GM18507 (cell line): ENCODE measurements at places on chromosomes 16 and 17.

- DNase-seq, result no peak
These were observed 47.8 kb downstream of the TNFRSF13B start for GRCh38 chr17:16923904-16924695.

- DNase-seq, result no peak
These were observed 3.4 kb upstream of the PPP1R9B start for GRCh38 chr17:50153650-50154575.

DNA sequence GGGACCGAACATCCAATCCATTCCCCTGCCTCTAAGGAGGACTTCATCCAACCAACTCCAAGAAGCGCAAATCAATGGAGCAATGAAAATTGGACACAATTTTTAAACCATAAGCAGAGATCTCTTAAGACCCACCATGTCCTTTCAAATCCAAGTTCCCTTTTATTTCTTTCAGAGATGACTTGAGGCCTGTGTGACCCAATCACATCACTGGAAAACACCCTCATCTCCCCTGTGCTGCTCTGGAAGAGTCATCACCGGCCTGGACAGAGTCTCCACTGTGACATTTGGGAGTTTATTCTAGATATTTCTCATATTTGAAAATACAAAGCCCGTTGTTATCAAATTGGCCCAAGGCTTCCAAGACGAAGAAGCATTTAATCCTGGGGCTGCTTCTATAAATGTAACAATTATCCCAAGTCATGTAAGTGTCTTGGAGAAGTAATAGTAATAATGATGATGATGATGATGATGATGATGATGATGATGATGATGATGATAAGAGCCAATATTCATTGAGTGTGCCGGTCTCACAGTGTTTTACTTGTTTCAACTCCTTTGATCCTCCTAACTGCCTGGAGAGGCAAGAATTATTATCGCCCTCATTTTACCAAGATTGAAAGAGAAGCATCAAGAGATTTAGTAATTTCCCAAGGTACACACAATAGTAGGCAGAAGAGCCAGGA is 72.1 kb downstream of the COPRS start:
- DNase-seq, result no peak

- no peak for DNase-seq
These were observed 8.4 kb downstream of the PER1 start for GRCh38 chr17:8143581-8144400.

DNA sequence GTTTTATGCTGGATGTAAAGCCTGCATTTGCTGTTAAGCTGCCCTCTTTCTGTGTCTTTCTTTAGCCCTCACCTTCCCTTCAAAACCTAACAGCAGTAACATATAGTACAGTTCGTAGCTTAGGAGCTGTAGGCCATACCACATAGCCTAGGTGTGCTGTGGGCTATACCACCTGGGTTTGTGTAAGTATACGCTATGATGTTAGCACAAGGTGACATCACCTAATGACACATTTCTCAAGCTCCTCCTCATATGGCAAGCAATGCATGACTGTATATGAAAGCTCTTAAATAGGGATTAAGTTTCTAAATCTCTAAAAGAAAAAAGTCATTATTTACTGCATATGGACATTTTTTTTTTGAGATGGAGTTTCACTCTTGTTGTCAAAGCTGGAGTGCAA is 57.8 kb upstream of the TMEM97 start:
- no peak for DNase-seq

DNA sequence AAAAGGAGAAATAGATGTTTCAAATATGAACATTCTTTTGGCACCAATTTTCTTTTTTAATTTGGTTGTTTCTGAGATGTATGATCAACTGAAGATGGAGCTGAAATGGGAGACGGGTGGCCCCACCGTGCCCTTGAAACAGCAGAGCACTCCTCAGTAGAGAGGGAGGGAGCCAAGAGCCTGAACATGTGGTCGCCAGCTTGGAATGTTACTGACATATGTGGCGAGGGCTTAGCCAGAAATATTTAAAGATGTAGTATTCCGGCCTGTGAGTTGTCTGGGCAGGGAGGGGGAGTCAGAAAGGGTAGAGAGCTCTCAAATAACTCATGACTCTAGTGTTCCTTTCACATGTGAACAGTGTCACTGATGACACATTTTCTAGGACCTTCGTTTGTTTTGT is 13.3 kb upstream of the MRC2 start:
- no peak for DNase-seq

DNA sequence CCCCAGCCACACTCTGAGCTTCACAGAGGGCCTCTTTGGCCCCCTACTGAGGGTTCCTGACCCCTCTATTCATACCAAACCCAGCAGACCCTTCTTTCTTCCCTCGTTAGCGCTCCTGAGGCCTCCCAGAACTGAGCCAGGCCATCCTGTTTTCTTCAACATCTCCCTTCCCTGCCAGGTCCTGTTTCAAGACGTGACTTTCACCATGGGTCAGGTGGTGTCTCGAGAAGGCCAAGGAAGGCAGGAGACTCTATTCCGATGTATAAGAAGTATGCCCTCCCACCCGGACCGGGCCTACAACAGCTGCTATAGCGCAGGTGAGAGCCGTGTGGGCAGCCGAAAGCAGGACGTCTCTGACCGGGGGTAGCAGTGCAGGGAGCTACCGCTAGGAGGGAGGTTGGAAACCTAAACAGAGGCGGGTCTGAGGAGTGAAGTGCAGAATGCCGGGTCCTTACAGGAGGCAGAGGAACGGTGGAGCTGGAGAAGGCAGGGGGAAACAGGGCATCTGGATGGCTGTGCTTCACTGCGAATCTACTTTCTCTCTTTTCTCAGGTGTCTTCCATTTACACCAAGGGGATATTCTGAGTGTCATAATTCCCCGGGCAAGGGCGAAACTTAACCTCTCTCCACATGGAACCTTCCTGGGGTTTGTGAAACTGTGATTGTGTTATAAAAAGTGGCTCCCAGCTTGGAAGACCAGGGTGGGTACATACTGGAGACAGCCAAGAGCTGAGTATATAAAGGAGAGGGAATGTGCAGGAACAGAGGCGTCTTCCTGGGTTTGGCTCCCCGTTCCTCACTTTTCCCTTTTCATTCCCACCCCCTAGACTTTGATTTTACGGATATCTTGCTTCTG is 1.3 kb upstream of the SENP3 start:
- no peak for DNase-seq

DNA sequence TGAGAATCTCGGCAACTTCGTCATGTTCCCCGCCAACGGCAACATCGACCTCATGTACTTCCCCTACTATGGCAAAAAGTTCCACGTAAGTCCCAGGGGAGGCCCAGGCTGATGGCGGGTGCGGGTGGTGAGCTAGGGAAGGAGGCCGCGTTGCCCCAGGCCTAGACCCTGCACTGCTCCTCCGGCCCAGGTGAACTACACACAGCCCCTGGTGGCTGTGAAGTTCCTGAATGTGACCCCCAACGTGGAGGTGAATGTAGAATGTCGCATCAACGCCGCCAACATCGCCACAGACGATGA is 4.8 kb downstream of the ATP1B2 start:
- no peak for DNase-seq

GRCh38 chr16:54939510-54940278 is 9.0 kb downstream of the IRX5 start:
- DNase-seq, result no peak

DNA sequence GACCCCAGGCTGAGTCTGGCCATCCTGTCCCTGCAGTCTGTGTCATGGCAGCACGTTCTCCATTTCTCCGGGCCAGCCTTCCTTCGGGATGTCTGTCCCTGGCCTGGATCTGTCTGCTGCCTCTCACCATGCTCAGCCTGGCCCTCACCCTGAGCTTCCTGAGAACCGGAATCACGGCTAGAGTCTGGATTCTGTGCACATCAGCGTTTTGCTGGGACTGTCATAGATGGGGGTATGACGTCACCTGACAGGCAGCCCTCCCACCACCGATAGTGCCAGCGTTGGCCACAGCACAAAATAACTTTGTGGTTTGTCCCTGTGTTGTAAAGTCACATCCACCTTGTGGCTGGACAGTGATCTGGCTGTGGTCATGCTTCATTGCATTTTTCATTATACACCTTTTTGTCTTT is 59.2 kb downstream of the B9D1 start:
- no peak for DNase-seq

- DNase-seq, result no peak
These were observed 52.1 kb upstream of the PVALEF start for GRCh38 chr17:81113158-81113724.

GRCh38 chr17:41748275-41748674 is 13.8 kb upstream of the HAP1 start:
- no peak for DNase-seq

GRCh38 chr16:30346286-30346685 is 8.8 kb downstream of the CD2BP2 start:
- DNase-seq, result no peak

DNA sequence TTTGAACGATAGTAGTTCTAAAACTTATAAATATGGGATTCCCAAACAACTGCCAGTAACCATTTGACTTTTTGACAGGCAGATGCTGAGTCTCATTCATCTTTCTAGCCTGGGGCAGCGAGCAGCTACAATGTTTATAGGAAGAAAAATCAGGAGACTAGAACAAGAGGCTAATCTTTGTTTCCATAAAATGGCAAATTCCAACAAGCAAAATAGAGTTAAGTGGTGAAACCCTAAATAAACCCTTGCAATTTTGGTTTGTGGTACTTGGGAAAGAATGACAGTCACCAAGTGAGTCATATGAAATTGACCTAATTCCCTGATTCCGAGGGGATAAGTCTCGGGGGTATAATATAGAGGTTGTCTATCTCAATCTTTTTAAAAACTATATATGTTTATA is 27.3 kb upstream of the HS3ST2 start:
- no peak for DNase-seq

DNA sequence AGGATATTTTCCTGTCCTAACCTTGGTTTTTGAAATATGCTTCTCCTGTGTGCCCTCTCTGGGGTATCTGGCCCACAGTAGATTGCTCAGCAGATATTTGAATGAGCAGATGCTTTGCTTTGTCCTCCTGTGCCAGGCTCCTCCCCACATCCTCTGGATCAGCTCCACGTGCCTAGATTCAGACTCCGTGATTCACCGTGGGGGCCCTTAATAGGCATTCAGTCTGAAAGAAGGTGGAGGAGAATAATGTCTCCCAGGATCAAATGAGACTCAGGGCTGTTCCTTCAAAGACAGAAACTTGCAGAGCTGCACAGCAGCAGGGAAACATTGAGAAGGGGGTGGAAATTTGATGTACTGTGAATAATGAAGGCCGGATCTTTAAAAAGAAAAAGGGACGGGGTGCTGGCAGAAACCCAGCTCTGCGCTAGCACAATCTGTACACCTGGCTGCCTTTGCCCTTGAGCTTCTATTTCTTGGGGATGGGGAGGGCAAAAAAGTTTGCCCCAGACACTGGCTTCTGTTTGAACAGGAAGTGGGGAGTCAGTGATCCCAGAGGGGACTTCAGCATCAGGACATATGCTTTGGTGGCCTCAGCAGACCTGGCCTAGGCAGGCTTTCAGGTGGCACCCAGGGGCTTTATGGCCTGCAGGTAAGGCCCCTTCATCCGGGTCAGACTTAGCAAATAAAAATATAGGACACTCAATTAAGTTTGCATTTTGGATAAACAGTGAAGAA is 15.9 kb upstream of the SLC12A3 start:
- DNase-seq, result no peak

DNA sequence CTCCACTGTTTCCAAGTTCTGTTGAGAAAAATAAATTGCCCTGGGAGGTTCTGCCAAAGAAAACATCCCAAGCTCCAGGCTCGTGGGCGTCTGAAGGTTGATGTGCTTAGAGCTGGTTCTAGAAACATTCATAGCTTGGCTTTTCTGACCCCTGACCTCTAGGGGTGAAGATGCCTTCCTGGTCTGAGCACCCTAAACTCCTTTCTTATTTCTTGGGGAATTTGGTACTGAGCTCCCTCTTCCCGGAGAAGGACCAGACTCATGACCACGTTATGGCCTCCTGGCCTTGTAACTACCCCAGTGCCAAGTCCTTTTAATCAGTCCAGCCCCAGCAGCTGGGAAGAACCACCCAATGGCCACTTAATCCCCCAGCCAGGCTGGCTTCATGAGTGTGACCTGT is 66.4 kb downstream of the MYH11 start:
- DNase-seq, result no peak

- no peak for DNase-seq
These were observed 15.9 kb upstream of the ULK2 start for GRCh38 chr17:19883537-19884215.

DNA sequence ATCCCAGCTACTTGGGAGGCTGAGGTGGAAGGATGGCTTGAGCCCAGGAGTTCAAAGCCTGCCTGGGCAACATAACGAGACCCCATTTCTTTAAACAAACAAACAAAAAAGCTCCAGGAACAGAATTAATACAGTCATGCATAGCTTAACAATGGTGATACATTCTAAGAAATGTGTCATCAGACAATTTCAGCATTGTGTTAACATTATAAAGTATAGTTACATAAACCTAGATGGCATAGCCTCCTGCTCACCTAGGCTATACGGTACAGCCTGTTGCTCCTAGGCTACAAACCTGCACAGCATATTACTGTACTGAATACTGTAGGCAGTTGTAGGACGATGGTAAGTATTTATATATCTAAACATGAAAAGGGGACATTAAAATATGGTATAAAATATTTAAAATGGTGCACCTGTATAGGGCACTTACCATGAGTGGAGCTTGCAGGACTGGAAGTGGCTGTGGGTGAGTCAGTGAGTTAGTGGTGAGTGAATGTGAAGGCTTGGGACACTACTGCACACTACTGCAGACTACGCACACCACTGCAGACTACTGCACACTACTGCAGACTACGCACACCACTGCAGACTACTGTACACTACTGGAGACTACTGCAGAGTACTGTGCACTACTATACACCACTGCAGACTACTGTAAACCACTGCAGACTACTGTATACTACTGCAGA is 74.6 kb downstream of the TMC6 start:
- DNase-seq, result no peak

DNA sequence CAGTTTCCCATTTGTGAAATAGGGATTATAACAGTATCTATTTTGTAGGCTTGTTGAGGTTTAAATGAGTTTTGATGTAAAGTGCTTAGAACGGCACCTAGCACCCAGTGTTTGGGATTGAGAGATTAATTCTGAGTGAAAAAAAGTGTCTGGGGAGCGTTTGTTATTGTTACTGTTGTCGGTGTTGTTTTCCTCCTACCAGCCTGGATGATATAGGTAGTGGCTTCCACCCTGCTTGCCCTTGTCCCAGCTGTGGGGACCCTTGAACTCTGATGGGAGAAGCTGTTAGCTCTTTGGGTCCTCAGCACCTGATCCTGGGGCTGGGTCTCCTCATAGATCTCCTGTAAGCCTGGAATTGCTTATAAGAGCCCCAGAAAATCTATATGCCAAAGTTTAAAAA is 4.9 kb downstream of the FMNL1 start:
- DNase-seq, result no peak

DNA sequence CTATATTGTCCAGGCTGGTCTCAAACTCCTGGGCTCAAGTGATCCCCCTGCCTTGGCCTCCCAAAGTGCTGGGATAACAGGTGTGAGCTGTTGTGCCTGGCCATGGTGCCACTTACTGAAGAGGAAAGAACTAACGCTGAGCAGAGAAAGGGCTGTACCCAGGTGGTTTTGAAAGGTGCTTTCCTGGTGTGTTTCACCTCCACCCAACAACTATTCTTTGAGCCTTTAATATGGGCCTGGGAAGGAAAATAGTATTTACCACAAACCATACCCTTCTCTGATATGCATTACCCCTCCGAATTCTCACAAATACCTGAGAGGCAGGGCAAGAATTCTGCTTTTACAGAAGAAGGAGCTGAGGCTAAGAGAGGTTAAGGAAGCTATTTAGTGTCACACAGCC is 24.8 kb downstream of the KPNA2 start:
- no peak for DNase-seq
